Stimulated activated CD4-positive, alpha-beta T cell treated with anti-CD3 and anti-CD28 coated beads, Interleukin-4, amount 100 ng/mL, for 4 hours (primary cell): ENCODE measurements at places on chromosomes 3 and 15.

- no peak for DNase-seq
Observed at GRCh38 chr15:41825145-41825544, 2.7 kb upstream of the JMJD7 start.

- DNase-seq: no peak
Observed at GRCh38 chr3:280681-281080, 84.1 kb downstream of the CHL1 start.

DNA sequence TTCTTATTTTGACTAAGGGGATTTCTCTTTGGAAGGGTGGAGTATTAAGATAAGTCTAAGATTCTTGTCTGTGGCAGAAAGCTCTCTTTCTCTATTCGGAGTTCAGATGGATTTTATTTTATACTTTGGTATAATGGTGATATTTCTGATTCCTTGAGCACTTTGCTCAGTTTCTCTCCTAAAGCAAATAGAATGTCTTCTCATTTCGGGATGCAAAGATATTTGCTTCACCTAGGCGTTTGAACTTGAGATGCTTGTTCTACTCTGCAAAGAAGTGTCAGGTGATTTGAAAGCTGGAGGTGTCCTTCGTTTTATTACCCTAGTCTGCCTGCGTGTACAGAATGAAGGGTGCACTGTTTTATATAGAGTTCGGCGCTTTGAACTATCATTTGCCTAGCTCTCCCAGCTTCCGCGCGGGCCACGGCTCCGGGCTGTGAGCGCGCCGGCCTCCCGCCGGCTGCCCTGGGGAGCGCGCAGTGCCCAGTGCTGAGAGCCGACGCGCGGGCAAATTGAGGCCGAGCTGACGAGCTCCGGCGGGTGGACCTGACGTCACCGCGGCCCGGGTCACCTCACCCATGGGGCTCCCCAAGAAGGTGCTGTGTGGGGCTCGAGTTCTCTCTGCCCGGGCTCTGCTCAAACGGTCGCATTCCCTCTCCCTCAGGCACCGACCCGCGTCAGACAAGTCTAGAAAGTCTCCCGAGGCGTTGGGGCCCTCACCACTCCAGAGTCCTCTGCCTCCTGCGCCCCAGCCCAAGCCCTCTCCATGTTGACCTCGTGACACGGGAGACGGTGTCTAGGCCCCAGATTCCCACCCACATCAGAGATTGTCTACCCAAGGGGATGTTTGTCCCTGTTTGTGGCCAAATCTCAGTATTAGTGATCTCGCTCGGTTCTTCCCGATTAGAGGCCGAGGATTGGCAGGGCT, 7.5 kb downstream of the SOX2 start:
- no peak for DNase-seq

- no peak for DNase-seq
Observed at GRCh38 chr3:134214239-134214638, 36.4 kb downstream of the RYK start.

GRCh38 chr15:41554915-41555314, 4.1 kb upstream of the TYRO3 start:
- DNase-seq: peak; percentile 34

- DNase-seq: no peak
Observed at GRCh38 chr15:81054236-81054635, 53.5 kb downstream of the TLNRD1 start.

DNA sequence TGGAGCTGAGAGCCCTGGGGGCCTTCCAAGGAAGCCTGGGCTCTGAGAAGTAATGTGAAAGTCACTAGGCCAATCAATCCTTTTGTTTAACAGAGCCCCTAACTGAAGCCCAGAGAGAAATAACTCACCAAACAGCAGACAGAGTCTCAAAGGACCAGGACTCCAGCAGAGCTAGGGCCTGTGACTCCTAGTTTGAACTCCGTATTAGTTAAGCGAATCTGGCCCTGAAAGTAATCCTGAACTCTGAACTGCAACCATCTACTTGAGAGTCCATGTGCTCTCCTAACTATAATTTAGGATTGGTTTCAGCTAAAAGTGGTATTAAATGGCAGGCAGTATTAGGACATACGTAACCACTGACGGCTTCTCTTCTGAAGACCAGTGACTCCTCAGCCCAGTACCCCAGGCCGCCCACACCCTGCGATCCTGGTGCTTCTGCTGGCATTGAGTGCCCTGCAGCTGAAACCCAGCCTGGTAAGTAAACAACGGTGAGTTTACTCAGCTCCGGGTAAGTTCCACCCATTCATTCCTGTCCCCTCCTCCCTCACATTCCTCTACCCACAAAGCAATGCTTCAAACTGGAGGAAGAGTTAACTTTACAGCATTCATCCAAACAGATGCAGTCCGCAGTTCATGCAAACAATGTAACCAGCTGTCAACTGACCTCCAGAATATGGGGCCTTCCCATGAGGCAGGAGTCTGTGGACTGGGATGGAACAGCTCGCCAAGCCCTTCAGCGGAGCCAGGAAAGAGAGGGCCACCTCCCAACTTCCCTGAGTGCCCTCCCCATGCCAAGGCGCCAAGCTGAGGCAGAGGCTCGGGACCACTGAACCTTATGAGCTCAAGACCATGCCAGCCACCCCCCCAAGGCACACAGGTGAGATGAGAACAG, 7.3 kb downstream of the MYO5C start:
- DNase-seq: no peak

GRCh38 chr15:86236356-86237110, 156.9 kb downstream of the AGBL1 start:
- DNase-seq: no peak

DNA sequence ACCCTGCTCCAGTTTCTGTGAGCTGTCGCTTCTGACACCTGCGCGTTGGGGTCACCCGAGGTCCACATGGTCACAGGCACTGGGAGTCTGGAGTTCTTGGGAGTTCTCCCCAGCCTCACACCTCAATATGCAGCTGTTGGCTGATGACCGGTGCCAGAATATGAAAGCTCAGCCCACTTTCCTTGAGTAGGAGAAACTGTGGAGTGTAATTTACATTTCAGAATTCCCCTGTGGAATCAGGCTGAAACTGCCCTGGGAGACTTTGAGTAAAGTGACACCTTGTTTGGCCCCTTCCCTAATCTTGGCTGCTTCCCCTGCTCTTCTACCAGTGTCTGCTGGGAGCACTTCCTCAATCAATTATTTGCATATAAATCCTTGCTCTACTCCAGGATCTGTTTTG, 255.9 kb downstream of the NFKBIZ start:
- DNase-seq: no peak

GRCh38 chr3:49362561-49362960, 4.4 kb upstream of the GPX1 start:
- DNase-seq: no peak

- DNase-seq: no peak
Observed at GRCh38 chr15:82958638-82959037, 6.1 kb upstream of the HOMER2 start.

- no peak for DNase-seq
Observed at GRCh38 chr15:42493679-42494078, 1.8 kb upstream of the SNAP23 start.

- no peak for DNase-seq
Observed at GRCh38 chr3:104514371-104514770, 852.3 kb upstream of the ALCAM start.

- no peak for DNase-seq
Observed at GRCh38 chr3:39134305-39134704, 19.1 kb downstream of the CSRNP1 start.

- DNase-seq: peak; percentile 15
Observed at GRCh38 chr3:183427876-183428446, 458 bp downstream of the MCF2L2 start.

- peak; percentile 87 for DNase-seq
Observed at GRCh38 chr15:75029378-75030022, 6.1 kb downstream of the PPCDC start.

DNA sequence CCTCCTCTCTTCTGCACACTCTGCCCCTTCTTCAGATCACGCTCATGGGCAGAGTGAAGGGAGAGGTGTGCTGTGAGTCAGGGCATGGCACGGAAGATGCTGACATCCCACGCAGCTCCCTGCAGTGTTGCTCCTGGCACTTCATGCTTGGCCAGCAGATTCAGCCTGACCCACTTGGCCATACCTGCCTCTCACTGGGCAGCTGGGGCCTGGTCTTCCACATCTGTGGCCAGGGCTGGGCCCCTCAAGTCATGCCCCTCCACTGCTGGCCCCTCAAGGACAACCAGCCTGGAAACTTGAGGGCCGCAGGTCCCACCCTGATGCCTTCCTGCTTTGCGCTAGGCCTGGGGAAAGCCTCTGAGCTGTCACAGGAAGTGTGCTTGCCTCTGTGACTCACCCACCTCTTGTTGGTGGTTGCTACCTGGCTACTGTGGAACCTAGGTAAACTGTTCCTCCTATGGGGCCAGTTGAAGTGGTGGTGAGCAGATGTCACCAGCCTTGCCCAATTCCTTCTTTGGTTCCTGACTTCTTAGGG, 48.7 kb downstream of the BSN start:
- peak; percentile 71 for DNase-seq
